ENCODE measurements at places on chromosomes 12 and 14.

- DNase-seq = no peak
These were observed 7.5 kb downstream of the HOXC4 start for GRCh38 chr12:54060975-54061778.

DNA sequence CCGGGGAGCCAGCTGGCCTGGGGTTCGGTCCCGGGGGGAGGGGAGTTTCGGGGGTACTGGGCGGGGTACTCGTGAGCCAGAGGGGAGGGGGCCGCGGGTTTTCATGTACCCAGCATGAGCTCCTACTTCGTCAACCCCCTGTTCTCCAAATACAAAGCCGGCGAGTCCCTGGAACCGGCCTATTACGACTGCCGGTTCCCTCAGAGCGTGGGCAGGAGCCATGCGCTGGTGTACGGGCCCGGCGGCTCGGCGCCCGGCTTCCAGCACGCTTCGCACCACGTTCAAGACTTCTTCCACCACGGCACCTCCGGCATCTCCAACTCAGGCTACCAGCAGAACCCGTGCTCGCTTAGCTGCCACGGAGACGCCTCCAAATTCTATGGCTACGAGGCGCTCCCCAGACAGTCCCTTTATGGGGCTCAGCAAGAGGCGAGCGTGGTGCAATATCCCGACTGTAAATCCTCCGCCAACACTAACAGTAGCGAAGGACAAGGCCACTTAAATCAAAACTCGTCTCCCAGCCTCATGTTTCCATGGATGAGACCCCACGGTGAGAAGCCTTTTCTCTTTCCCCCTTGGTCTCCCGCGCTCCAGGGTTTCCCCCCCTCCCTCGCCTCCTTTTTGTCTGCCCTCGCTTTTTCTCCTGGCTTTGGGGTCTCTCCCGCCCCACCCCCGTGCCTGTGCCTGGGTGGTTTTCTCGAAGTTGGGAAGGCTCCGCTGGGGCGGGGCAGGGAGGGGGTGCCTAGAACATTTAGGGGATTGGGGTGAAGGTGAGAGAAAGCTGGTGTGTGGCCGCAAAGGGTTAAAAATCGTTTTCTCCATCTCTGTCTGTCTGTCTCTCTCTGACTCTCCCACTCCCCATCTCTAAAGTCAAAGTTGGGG, 627 bp downstream of the HOXC8 start:
- DNase-seq = no peak

DNA sequence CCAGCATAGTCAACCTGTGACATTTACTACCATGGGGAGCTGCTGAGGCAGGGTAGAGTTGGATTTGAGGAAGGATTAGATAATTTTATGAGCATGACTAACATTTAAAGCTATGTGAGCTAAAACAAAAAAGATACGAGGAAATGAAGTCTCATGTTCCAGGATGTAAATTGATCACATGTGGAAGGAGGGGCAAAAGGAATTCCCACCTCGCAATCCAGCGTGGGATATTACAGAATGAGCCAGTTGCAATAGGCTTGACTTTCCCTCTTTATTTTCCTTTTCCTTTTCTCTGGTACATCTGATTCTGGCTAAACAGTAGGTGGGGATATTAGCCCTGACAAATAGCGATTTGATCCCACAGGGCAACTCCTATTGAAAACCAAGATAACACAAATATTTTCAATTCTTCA, 214.9 kb upstream of the HMGA2 start:
- DNase-seq = no peak

GRCh38 chr12:125329239-125330102, 264.2 kb downstream of the AACS start:
- DNase-seq = no peak

All from cerebellar nuclear complex (tissue), 1 donor.